ENCODE measurements at places on chromosomes 3 and 15. TPM values are rescaled to one million over a fixed set of nuclear protein-coding genes. Genes with fewer than 3 reads are reported as not detected.

GNAT1 gene
- total RNA-seq = not detected

TMEM42 gene
- 22.4 TPM for total RNA-seq

GUCA1C gene
- not detected for total RNA-seq

IL5RA gene
- total RNA-seq = 0.77 TPM

SNTN gene
- total RNA-seq = not detected

GP9 gene
- not detected for total RNA-seq

SLC6A1 gene
- not detected for total RNA-seq

TM4SF18 gene
- not detected for total RNA-seq

AMOTL2 gene
- total RNA-seq = not detected

ABHD14A gene
- total RNA-seq = 6.6 TPM

NTRK3 gene
- 4.2 TPM for total RNA-seq

CSTA gene
- total RNA-seq = not detected

NME9 gene
- 0.53 TPM for total RNA-seq

CACNA2D2 gene
- 3.3 TPM for total RNA-seq

SV2B gene
- total RNA-seq = 0.30 TPM

MOBP gene
- total RNA-seq = 0.34 TPM

ALDH1A3 gene
- 0.14 TPM for total RNA-seq

ARGFX gene
- not detected for total RNA-seq

LCTL gene
- not detected for total RNA-seq

PROK2 gene
- total RNA-seq = 0.24 TPM

FBXL22 gene
- total RNA-seq = 0.79 TPM

DLEC1 gene
- 0.81 TPM for total RNA-seq

UCN2 gene
- not detected for total RNA-seq

CSPG4 gene
- total RNA-seq = not detected

PTH1R gene
- total RNA-seq = not detected

PLCB2 gene
- 91.8 TPM for total RNA-seq

SLC24A5 gene
- total RNA-seq = not detected

DUOX1 gene
- 0.34 TPM for total RNA-seq

ABHD6 gene
- 7.3 TPM for total RNA-seq

MNS1 gene
- not detected for total RNA-seq

PFN2 gene
- 3.2 TPM for total RNA-seq

SYNPR gene
- not detected for total RNA-seq

HIGD2B gene
- total RNA-seq = 0.30 TPM

GPR149 gene
- not detected for total RNA-seq

DNAJA4 gene
- 30.7 TPM for total RNA-seq

C3orf20 gene
- 0.51 TPM for total RNA-seq

SPTBN5 gene
- 0.41 TPM for total RNA-seq

KLHL6 gene
- 83.5 TPM for total RNA-seq

All from activated T-cell treated with anti-CD3 and anti-CD28 coated beads, Interleukin-2, amount 50 U/mL, for 72 hours (primary cell).